Hindlimb muscle (tissue), 1 donor: ENCODE measurements at places on chromosomes 13 and 19.

GRCh38 chr13:48682436-48682835 is 28.7 kb downstream of the CYSLTR2 start:
- DNase-seq = no peak

DNA sequence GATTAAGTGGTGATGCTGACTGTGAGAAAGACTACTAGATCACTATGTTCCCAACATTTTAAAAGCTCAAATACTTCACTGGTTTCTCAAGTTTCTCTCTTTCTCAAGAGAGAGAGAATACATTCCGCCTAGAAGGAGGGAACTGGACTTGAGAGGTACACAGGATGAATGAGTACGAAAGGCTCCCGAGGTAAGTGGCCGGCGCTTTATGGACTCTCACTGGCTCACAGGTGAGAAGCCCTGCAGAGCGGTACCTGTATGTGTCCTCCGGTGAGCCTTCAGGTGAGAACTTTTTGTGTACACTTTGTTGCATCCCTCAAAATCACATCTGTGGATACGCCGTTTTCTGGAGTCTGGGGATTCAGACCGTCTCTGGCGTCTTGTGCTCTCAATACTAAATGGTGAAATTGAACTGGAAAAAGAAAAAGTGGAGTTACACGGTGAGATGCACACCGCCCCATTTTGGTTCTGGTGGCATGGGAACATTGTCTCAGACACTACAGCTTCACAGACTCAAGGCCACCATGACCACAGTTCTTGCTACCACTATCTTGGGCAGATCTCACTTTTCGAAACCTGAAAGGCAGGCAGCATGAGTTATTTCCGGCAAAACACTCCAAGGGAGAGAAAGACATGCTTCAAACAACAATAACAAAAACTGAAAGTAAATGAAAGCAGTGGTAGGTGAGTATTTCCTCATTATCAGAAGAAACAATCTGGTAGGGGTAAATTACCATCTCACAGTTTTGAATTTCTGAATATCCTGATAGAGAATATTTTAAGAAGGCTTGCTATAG is 418.9 kb downstream of the KLF12 start:
- no peak for DNase-seq

- DNase-seq = no peak
These were observed 406.3 kb downstream of the DCT start for GRCh38 chr13:94073007-94073744.

DNA sequence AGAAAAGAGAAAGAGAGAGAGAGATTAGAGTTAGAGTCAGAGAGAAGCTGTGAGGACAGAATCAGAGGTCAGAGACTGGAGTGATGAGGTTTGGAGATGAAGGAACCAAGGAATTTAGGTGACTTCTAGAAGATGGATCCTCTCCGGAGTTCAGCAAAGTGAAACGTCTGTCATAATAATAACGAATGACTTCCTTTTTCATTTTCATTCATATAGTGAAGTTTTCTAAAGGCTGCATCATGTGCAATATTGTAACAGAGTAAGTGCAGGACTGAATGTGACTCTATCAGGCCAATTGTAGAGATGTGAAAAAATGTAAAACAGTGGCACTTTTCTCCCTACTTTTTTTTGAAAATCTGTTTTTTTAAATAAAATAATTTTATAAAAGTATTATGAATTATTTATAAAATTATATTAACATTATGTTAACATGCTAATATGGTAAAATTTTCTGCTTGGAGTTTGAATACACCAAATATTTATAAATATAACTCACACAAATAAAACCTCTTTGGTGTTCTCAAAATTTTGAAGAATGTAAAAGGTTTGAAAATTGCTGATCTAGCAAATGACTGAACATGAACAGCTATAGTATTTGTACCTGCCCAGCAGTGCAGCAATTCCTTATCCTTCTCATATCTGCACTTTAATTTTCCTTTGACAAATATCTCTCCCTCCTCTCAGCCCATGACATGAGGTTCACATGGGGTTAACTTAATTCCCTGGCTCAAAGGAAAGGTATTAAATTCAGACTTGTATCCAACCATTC is 4.2 kb upstream of the TNFSF11 start:
- DNase-seq = no peak

DNA sequence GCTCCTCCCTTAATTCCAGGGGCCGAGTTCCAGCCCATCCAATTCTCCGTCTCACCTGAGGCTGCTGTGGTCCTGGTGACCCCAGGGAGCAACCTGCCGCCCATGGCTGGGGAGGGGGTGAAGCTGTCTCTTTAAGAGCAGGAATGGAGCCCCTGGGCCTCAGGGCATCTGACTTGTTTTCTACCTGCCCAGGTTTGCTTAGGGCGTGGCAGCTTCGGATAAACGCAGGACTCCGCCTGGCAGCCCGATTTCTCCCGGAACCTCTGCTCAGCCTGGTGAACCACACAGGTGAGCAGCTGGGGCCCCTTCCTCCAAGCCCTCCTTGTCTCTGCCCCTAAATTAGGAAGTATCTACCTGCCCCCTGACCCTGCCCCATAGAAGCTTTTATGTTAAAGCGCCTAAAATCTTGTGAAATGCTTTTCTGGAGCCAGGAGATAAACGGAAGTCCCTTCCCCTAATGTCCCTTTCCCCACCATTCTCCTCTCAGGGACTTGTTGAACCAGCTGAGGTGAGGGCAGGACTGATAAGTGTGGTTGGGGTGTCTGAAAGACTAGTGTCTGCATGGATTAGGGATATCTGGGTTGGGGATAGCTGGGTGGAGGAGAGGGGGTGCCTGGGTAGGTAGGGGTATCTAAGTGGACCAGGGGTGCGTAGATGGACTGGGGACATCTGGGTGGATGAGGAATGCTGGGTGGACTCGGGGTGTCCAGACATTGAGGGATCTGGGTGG is 614 bp downstream of the FXYD3 start:
- no peak for DNase-seq

GRCh38 chr19:3184847-3185460 is 776 bp upstream of the NCLN start:
- no peak for DNase-seq

DNA sequence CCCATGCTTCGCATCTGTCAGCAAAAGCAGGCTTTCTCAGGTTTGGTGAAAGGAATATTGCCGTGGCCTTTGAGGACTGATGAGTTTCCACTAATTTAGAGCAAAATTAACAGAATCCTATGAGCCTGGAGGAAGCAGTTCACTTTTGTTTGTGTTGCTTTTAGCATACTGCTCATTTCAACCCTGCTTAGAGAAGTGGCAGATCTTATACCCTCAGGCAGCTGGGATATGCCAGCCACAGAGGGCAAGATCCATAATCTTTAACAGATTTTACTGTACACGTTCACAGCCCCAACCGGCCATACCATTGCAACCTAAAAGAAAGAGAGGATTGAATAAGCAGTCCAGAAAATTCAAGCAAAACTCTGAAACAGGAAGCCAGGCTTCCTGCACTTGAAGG is 60.5 kb downstream of the COL4A2 start:
- DNase-seq = no peak

DNA sequence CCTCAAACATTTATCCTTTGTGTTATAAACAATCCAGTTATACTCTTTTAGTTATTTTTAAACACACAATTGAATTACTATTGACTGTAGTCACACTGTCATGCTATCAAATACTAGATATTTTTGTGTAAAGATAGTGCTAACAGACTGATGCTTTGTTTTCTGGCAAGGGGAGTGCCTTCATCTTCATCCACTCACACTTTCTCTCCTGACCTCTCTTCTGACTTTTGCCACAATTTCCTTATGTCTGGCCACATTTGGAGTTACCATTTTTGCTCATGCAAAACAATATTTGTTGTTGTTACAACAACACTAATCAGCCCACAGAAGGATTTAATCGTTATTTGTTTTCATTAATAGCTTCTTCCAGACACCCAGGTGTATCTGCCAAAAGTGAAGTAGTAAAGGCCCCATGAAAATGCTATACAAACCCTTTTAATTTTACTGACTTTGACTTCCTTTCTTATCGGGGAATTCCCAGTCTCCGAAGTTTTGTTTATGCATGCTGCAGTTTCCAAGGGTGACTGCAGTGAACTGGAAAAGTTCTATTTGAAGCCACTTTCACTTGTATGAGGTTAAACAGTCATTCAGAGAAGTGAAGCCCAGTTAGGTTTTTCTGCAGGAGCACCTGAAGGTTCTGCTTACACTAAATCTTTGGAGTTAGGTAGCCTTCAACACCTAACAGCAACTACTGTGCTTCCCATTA is 66.1 kb upstream of the FRY start:
- peak; percentile 52 for DNase-seq

DNA sequence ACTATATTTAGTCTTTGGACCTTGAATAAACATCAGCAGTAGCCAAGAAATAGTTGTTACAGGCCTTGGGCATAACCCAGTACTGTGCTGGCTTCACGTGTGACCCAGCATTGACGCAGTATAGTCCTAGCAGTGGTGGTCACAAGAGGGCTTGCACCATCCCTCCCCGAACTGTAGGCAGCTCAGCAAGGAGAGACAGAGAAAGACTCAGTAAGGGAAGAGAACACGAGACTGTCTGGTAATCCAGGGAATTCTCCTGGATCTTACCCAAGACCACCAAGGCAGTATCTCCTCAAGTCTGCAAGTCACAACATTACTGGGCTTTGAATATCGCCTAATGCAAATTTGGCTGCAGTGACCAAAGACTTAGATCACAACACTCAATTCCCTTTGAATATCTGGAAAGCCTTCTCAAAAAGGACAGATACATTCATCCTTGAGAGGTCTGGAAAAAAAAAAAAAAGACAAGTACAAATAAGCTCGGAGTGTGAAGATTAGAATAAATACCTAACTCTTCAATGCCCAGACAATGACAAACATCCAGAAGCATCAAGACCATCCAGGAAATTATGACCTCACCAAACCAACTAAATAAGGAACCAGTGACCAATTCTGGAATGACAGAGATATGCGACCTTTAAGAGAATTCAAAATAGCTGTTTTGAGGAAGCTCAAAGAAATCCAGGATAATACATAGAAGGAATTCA is 39.7 kb downstream of the CAB39L start:
- DNase-seq = no peak

GRCh38 chr13:60482012-60482411 is 85.0 kb downstream of the TDRD3 start:
- DNase-seq = no peak

- DNase-seq = peak; percentile 68
These were observed 1.1 kb downstream of the ADAMTS10 start for GRCh38 chr19:8609279-8610040.
